ENCODE measurements at places on chromosomes 7 and 10.
A peak's percentile ranks its signal among the peaks of the same experiment; 100 is the strongest.

GRCh38 chr10:119555178-119555784, 12.8 kb upstream of the RGS10 start:
- no peak for DNase-seq

DNA sequence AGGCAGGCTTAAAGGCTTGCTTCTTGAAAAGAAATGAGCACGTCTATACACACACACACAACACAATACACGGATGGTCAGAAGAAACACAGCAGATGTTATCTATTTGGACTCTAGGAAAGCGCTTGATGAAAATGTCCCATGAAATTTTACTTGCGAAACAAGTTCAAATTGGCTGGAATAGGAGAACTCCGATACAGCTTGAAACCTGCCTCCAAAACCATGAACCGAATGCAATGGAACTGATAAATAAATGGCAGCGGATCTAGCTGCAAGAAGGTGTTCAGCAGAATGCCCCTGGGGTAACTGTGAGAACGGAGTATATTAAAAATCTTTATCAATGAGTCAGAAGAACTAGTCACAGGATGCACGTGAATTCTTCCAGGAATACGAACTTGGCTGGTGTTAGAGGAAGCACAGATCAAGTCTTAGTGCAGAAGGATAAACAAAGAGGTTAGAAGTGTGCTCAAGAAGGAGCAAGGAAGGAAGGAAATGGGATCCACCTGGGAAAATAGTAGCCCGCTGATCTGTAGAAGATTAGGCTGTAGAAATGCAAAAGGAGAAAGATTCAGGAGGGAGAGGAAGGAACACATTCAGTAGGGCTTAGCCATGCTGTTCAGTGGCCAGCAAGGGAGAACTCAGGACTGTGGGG, 142.0 kb upstream of the PRKCQ start:
- DNase-seq: no peak

DNA sequence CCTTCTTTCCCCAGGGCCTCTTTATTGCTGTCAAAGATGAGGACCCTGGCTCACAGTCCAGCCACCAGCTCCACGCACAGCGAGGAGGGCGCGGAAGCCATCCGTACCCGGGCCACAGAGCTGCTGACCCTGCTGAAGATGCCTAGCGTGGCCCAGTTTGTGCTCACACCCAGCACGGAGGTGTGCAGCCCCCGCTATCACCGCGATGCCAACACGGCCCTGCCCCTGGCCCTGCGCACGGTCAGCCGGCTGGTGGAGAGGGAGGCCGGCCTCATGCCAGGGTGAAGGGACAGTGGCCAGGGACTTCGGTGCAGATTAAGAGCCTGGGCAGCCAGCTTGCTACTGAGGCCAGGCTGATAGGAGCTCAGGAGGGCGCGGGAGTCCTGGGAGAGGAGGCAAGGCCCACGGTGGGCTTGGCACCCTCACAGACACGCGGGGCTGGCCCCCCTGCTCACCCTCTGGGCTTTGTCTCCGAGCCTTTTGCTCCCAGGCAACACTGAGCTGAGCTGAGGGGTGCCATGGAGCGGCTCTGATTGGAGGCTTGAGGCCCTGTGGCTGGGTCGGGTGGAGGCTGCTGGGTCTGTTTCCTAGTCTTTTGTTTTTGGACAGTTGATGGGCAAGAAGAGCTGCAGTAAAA, 15.8 kb downstream of the AP5Z1 start:
- DNase-seq: no peak

GRCh38 chr7:2477447-2478398, 1.5 kb upstream of the GRIFIN start:
- DNase-seq: peak; percentile 34

DNA sequence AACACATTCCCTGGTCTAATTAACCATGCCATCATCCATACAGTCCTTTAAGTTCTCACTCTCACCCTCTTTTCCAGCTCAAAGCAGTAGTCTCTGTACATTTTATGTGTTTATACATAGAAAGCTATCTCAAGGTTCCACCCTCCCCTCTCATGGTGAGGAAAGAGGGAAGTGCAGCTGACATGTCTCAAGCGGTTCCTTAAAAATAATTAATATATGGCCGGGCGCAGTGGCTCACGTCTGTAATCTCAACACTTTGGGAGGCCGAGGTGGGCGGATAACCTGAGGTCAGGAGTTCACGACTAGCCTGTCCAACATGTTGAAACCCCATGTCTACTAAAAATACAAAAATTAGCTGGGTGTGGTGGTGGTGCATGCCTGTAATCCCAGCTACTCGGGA, 36.7 kb downstream of the ZC3HAV1 start:
- DNase-seq: no peak

GRCh38 chr10:21172930-21173801, 276.1 kb upstream of the NEBL start:
- no peak for DNase-seq

- DNase-seq: no peak
Measured at GRCh38 chr10:132392811-132393694, 3.9 kb upstream of the PWWP2B start.

GRCh38 chr7:47150497-47151260, 431.2 kb downstream of the TNS3 start:
- no peak for DNase-seq

DNA sequence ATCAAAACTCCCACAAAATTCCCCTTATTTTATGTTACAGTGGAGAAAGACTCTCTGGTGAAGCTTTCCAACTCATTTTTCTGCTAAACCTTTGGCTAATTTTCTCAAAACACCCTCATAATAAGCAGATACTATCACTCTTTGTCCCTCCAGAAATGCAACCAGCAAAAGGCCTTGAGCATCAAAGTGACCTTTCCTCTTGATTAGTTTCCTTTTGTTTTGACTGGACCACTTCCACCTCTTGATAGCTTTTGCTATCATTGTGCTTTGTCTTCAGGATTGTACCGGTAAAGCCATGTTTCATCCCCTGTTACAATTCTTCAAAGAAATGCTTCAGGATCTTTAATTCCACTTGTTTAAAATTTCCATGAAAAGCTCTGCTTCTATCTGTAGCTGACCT, 115.1 kb upstream of the SLC13A1 start:
- no peak for DNase-seq

GRCh38 chr10:65313406-65313805, 1612.4 kb upstream of the LRRTM3 start:
- no peak for DNase-seq

- DNase-seq: no peak
Measured at GRCh38 chr10:118870467-118871243, 115.9 kb upstream of the CACUL1 start.

- no peak for DNase-seq
Measured at GRCh38 chr10:11936389-11937152, 106.0 kb downstream of the UPF2 start.

Data from stimulated activated CD4-positive, alpha-beta T cell treated with anti-CD3 and anti-CD28 coated beads, Interleukin-1b, Interleukin-23, amount 100 ng/mL, for 4 hours (primary cell).